Stimulated activated effector memory CD8-positive, alpha-beta T cell treated with anti-CD3 and anti-CD28 coated beads, Interleukin-12 subunit alpha, Interleukin-12 subunit beta, amount 100 ng/mL, for 72 hours (primary cell): ENCODE measurements at places on chromosomes 11 and 22.

DNA sequence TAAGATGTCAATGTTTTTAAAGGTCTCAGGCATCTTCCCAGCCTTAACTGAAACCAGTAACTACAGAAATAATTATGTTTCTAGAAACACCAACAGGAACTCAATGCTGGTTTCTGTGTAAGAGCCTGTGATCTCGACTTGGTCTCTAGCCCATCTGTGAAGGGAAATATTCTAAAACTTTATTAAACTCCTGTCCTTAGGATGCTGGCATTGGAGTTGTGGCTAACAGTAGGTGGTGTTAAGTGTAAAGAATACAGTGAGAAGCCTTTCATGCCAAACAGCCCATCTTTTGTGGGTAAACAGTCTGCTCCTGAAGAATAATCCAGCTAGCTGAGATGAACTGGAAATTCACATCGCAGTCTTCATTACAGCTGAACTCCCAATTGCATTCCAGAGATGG, 133.2 kb downstream of the ADAMTS15 start:
- DNase-seq: no peak

DNA sequence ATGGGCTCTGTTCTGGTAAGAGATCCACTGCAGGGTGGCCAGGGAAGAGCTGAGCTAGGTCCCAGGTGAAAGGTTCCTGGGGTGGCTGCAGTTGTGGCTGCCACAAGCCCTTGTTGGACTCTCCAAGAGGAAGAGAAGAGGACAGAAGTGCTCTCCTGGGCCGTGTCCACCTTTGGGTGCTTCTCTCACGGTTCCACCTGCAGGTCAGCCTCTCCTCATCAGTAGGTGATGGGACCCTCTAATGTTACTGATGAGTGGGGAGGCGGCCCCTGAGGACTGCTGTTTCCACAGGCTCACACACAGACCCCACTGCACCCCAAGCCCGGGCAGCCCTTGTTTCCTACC, 804.9 kb downstream of the BRD1 start:
- DNase-seq: no peak

DNA sequence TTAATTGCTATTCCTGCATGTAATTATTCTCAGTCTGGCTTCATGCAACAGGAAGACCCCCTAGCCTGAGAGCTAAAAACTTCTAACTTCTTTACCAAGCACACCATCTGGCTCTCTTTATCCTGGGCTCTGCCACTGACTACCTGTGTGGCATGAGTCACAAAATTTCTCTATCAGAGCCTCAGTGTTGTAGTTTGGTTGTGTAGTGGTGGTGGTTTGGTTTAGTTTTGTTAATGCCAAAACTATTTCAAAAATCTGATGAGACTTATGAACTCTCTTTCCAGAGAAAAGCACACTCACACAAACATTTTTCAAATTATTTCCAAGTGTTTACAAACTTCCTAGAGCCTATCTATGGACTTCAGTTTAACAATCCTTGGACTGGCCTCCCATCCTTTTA, 7.5 kb upstream of the IL17RA start:
- no peak for DNase-seq

DNA sequence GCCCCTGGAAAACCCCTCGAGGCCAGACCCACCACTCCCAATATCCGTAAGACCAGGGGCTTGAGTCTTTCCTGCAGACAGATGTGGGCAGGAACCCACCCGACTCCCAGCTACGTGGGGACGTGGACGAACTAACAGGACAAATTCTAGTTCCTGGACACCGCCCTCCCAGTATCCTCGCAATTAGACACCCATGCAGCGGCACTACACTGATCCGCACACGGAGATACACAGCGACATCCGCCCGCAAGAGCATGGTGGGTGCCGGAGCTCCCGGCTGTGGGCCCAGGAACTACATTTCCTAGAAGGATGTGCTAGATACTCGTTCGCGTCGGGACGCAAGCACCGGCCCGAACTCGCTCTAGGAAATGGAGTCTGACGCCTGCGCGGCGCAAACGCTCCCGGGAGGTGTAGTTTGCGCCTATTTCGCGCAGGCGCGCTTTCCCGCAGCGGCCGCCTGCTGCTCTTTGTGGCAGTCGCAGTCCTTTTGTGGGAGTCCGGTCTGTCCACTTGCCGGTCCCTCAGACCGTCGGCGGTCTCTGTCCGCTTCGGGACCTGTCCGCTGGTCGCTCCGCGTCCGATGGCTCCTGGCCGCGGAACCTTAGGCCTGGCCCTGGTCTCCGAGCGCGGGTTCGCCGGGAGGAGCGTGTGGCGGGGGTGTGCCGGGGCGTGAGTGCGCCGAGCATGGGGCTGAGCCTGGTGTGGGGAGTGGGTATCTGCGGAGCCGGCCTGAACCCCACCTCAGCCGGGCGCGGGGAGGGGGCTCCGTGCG, at the start of gene ZNF74:
TSS of gene ZNF74 (plus strand) at position 447 of the 772 bp plus-strand sequence. CDS start 478 bp downstream, outside the sequence.
- DNase-seq: peak; percentile 86
